CD4-positive, alpha-beta T cell treated with Interferon gamma for 1 hour (primary cell): ENCODE measurements at places on chromosomes 16 and 17.
A peak's percentile ranks its signal among the peaks of the same experiment; 100 is the strongest.

DNA sequence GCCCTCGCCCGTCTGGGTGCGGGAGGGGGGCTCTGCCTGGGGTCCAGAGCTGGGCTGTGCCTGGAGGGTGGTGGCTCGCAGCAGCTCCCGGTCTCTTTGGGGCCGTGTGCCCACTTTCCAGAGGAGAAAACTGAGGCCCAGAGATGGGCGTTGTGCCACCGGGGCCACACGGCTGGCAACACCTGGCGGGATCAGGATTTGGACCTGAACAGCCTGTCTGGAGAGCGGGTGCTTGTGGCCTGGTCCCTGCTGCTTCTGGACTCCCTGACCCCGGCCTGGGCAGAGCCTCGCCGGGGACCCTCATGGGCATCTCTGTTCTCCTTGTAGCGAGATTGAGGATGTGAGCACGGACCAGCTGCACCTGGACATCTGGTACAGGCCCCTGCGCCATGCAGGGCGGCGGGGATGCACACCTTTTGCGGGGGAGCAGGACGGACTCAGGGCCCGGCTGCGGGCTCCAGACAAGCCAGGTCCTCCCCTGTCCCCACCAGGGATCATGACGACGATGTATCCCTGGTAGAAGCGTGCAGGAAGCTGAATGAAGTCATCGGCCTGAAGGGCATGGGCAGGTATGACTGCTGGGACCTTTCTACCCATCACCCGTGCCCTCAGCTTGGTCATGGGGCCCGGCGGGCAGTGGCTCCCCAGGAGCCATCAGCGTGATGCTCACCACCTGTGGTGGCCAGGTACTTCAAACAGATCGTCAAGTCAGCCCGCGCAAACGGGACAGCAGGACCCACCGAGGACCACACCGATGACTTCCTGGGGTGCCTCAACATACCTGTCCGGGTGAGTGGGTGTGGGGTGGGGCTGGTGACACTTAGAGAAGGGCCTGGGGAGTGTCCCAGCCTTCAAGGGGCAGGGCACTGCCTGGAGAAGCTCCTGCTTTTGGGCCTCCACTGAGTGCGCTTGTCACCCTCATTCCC, 8.3 kb downstream of the BAIAP3 start:
- DNase-seq, result no peak

- no peak for DNase-seq
These were observed 504.7 kb upstream of the RBFOX1 start for GRCh38 chr16:6827931-6828330.

DNA sequence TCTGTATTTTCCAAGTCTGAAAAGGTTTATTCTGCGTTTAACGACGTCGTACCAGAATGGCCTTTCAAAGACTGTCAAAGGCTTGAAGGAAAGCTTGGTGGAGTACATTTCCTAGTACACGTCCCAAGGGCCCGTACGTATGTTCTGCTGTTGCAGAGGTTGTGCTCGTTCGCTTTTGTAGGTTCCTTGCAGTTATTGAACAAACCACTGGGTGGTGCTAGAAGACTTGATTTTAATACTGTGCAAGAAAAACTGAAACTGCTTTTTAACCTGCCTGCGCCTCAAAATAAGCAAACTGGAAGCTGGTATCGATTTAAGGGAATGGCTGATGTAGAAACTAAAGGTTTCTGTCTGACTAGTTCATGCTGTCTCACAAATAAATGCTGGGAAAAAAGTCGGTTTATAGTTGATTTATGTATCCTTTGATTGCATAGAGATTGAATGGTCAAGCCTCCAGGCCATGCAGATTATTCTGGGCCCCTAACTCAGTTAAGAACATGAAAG, 54.6 kb downstream of the USP10 start:
- peak; percentile 71 for DNase-seq

DNA sequence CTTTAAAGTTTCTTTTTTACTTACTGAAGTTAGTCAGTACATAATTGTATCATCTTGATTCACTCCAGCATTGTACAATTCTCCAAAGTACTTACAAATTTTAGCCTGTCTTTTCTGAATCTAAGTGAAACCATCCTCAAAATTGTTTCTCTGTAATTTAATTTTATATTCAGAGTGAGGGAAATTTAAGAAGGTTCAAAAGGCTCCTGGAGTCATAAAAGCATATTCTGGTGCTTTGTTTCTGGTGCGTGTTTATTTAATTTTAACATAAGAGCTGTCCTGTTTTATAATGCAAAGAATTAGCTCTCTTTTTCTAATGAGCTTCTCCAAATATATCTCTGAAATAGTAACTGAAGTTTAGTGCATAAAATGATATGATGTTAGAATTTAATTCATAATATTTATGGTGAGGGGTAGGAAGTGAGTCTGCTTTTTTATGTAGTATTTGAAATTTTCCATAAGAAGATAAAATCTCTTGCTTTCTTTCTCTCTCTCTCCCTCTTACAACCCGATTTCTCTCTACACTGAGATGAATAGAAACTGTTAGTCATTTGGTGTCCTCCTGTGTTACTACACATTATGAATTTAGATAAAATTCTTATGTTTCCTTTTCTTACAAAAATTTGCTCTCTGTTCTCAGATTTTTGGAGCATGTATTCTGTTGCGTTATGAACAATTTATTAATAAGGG, 339.8 kb downstream of the BCAS3 start:
- no peak for DNase-seq

DNA sequence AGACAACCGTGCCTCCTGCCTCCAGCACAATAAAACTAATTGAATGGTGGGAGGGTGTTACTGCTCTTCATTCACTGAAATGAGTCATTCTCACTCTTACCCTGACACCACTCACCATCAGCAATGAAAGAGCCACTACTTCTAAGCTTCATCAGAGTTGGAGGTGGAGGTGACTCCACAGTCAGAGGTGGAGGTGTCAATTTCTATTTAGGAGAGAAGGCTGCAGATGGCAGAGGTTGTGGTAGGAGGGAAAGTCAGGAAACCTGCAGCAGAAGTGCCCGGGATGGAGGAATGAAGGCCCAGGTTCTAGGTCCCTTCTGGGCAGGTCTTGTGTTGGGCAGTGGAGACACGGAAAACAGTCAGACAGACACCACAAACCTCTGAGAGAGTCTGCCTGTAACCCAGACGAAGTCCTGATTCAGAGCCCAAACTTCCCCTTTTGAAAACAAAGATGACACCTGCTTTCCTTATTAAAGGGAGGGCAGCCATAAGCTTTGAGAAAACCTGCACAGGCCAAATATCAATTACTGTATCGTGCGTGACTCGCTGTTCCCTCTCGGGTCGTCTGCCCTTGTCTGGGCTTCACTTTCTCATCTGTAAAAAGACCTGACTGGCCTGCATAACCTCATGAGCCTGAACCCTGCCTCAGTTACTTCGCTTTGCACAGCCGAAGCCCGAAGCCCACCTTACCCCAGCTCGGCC, 668 bp downstream of the ATPAF2 start:
- peak; percentile 16 for DNase-seq

- DNase-seq, result no peak
These were observed 36.5 kb upstream of the SRSF1 start for GRCh38 chr17:58043221-58044181.

DNA sequence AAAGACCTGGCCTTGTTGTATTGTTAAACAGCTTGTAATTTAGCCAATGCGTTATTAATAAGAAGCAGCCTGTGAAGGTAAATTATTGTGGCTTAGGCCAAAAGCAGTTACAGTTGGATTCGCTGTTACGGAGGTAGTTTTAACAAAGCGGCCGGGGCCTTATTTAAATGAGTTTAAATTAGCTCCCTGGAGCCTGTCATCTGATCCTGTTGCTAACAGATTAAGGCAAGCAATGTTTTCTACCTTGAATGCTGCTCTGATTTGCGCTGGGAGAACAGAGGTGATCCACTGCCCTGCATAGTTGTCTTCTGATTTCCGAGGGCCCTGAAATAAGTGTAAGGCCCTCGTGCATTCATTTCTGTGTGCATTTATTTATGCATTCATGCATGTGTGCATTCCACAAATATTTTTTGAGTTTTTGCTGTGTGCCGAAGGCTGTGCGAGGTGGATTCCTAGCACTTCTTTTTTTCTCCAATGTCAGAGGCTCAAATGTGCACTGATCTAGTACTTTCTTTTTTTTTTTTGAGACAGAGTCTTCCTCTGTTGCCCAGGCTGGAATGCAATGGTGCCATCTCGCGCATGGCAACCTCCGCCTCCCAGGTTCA, 10.9 kb downstream of the SEC14L5 start:
- no peak for DNase-seq

DNA sequence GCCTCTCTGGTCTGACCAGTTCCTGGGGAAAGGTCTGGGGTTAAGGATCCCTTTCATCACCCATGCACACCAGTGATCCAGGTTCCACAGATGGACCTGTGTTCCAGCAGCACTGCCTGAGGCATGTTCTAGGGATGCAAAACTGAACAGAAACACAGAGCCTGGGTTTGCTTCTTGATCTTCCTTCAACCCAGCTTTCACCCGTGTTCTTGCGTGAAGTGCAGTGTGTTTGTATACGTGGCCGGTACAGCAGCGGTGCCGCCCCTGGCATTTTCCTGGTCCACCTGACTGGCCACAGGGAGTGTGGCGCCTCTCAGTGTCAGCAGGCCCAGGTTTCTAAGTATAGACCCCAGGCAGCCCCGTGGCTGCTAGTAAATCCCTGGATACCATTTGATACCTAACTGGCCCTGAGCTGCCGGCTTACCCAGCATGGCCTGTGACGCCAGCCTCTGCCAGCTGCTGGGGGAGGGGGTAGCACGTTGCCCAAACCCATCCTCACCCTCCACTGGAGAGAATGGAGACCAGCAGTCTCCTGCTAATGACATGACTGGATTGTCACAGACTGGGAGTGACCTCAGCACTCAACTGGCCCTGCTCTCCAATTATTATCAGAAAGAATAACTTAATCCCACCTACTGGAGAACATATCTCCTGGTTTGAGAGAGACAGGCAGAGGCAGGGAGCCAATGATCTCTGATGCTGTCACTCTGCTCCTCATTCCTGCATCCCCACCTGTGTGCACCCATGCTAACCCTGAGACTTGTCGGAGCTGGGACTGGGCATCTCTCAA, 59.2 kb upstream of the LGALS9 start:
- DNase-seq, result no peak

- no peak for DNase-seq
These were observed 2.9 kb downstream of the E4F1 start for GRCh38 chr16:2226245-2226793.

DNA sequence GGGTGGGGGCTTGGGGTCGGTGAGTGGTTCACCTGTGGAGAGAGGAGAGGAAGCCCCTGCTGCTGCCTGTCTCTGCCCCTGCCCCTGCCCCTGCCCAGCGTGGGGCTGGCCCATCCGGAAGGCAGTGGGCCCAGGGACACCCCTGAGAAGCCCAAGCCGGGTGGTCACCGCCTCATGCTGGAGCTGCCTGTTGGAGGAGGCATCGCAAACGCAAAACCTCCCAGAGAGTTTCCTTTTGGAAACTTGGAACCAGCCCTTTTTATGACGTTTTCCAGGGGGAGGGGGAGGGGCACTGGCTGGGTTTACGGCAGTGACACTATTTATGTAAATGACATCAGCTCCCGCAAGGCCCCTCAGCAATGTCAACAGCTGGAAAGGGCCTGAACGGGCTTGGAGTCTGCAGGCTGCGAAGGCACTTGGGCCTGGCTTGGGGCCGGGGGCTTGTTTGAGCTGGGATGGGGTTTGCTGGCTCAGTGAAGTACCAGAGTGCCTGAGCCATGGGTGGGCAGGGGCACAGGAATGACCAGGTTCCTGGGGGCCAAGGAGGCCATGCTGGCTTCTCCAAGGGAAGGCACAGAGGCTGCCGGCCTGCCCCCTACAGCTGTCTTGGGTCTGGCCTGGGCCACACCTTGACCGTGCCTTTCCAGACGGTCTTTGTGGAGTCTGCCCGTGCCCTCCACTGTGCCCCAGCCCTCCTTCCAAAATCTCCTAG, 219.5 kb downstream of the NTN1 start:
- no peak for DNase-seq

DNA sequence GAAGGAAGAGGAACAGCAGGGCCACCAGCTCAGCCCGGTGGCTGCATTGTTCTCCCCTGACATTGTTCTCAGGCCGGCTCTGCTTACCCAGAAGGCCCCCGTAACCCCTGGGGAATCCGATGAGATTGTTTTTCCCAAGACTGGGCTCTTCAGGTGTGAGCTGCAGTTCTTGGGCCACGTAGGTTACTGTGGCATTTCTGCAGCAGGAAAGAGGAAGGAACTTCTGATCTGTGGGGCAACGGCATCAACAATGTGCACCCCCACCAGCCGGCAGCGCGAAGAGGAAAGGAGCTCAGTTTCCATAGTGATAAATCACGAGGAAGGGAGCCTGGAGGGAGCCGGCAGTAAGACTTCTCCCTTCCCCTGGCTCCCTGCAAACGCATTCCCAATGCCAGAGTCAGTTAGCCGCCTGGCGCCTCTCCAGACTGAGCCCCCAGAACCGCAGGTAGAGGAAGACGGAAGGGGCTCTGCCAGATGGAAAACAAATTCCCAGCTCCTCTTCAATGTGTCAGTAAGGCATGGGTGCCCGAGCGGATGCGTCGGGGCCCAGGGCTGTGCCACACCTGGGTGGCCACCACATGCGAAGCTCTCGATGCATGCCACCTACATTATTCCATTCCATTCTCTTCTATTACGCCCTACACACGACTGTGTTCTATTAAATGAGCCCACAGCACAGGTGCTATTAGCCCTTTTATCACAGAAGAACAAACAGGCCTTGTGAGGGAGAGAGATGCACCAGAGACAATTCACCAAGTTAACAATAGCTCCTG, 21.5 kb upstream of the PECAM1 start:
- peak; percentile 45 for DNase-seq

DNA sequence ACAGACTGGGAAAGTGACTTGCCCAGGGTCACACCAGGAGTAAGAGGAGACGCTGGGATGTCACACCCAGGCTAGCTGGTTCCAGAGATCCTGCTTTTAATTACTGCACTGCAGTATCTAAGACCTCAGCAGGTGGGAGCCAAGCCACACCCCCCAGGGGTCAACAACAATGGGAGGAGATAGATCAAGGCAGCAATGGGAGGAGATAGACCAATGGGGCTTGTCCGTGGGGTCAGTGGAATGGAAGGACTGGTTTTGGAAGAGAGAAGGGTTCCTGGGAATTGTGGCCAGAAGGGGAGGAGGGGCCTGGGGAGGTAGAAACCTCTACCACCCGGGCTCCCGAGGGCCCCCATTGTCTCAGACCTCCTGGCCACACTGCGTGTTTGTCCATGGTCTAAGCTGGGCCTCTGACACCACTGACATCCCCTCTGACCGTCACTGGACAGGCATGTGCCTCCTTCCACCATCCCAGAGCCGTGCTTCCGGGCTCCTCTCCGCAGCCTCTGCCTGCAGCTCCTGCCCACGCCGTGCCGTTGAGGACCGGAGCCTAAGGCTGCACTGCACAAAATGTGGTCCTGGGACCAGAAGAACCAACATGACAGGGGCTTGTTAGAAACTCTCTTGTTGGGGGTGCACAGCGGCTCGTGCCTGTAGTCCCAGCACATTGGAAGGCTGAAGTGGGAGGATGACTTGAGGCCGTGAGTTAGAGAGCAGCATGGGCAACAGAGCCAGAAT, 69.8 kb upstream of the RPH3AL start:
- no peak for DNase-seq
